ENCODE measurements at places on chromosomes 16 and 17. TPM values are rescaled to one million over a fixed set of nuclear protein-coding genes. Genes with fewer than 3 reads are reported as not detected.

The ORC6 gene
- total RNA-seq, result 53.0 TPM

The MT2A gene
- total RNA-seq, result 133 TPM

The CHD9 gene
- total RNA-seq, result 16.8 TPM

The MYH8 gene
- total RNA-seq, result not detected
